ENCODE measurements at places on chromosomes 7 and 10.

GRCh38 chr7:121605317-121605680, 209.2 kb upstream of the FAM3C start:
- DNase-seq, result no peak

- DNase-seq, result no peak
Measured at GRCh38 chr7:151251689-151252560, 3.4 kb upstream of the SMARCD3 start.

DNA sequence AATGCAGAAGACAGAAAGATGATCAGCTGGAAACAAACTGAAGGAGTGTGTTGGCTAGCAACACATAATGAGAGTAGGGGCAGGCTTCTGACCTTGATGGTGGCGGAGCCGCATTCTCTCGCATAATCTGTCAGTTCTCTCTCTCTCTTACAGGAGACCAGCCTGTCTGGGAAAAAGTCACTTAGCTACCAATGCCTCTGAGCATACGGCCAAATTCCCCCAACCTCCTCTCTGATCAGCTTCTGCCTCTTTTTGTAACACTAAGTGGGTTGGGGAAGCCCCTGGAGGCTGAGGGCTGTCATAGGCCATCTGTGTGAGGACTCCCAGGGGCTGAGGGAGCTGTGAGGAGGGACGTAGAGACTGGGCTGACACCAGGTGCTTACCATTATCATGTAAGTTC, 104.6 kb downstream of the HIPK2 start:
- DNase-seq, result peak; percentile 19

DNA sequence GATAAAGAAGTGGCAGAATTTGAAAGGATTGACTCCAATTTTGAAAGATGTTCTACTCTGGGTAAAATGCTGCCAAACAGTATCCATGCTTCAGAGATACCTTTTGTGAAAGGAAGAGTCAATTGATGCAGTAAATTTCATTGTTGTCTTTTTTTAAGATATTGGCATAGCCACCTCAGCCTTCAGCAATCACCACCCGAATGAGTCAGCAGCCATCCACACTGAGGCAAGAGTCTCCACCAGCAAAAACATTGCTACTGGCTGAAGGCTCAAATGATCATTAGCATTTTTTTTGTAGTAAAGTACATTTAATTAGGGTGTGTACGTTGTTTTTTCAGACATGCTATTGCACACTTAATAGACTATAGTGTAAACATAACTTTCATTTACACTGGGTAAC, 31.7 kb upstream of the CYP26C1 start:
- DNase-seq, result no peak

DNA sequence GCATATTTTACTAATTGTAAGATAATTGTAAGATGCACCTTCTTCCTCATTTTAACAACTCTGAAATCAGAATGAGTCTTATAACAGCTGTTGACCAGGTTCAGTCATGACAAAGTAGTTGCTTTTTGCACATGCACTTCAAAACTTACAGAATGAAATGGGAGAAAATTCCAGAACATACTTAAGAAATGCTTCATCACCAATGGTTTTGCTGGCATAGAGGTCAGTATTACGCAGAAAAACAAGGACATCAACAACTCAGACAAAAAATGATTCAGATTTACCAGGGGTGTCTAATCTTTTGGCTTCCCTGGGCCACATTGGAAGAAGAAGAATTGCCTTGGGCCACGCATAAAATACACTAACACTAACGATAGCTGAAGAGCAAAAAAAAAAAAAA, 13.3 kb downstream of the COL28A1 start:
- no peak for DNase-seq

GRCh38 chr10:101828766-101829551, 10.7 kb upstream of the OGA start:
- DNase-seq, result no peak

- DNase-seq, result no peak
Measured at GRCh38 chr7:86181474-86181873, 462.2 kb upstream of the GRM3 start.

DNA sequence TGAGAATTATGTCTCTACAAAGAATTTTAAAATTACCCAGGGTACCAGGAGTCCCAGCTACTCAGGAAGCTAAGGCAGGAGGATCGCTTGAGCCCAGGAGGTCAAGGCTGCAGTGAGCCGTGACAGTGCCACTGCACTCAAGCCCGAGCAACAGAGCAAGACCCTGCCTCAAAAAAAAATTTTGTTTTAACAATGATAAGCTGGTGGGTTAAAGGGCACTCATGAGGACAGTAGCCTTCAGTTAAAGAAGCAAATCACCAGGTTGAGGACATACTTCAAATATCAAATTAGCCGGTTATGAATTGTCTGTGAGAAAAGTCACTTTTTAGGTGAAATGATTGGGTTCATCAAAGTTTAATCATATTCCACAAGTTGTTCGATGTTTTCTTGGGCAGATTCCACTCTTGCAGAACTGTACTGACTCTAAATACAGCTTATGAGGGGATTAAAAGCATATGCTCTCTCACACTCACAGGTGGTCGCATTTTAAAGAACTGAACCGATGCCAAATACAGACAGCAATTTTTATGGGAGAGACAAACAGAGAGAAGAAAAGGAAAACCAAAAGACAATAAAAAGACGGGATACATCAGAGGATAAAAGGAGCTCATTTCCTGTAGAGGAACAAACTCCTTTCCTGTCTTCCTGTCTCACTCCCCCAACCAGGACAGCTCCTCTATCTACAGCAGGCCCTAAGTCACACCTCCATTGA, 582.8 kb upstream of the NRP1 start:
- DNase-seq, result no peak

GRCh38 chr10:118769898-118770600, 15.3 kb upstream of the CACUL1 start:
- no peak for DNase-seq

DNA sequence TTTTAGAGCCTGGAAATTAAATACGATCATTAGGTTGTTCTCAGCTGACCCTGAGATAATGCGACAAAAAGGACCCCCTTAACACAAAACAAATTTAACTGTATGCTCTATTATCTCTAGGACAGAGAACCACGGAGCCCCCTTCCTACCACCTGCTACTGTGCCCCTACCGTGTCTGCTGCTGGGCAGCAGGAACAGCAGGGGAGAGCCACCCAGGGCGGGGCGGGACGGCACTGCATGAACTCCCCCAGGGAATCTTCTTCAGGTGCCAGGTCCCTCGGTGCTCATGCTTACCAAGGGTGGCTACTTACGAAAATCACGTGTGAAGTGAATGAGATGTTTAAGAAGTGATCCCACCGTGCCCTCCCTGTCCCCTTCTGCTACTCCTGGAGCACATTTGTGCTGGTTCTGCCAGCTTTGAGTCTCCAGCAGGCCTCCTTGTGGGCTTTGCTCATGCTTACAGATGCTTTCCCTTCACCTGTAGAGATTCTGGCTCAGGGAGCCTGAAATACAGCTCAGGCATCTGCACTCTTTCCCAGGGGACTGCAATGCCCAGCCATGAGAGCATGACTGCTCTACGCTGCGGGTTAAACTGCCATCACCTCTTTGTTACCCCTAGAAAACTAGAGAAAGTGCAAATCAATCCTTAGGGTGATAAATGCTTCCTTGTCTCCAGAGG, 59.9 kb downstream of the MRPL32 start:
- no peak for DNase-seq

- DNase-seq, result no peak
Measured at GRCh38 chr7:11835260-11835659, 3.3 kb upstream of the THSD7A start.

- no peak for DNase-seq
Measured at GRCh38 chr10:103553743-103554487, 60.4 kb downstream of the NEURL1 start.

DNA sequence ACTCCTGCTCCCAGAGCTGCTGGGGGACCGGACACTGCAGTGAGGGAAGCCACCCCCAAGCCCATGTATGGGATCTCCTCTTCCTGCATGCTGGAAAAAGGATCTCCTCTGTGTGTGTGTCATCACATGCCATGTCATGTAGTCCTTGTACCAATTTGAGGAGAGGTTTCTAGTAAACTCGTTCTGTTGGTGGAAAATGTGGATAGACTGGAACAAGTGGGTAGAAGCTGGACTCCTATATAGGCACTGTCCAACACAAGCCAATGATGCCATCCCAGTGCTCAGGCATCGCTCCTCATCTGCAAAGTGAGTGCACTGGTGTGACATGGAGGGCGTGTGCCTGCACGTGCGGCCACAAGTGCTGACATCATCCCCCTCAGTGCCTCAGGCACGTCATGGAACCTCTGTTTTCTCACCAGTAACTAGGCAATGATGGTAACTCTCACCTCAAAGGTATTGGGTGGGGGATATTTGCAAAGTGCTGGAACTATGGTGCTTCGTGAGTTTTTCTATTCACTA, 19.3 kb downstream of the MYO1G start:
- DNase-seq, result no peak

DNA sequence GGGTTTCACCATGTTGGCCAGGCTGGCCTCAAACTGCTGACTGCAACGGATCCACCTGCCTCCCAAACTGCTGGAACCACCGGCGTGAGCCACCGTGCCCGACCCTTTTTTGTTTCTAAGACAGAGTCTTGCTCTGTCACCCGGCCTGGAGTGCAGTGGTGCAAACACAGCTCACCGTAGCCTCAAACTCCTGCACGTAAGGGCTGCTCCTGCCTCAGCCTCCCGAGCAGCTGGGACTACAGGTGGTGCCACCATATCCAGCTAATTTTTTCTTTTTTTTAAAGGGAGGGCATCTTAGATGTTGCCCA, 36.4 kb downstream of the ADAP1 start:
- no peak for DNase-seq

DNA sequence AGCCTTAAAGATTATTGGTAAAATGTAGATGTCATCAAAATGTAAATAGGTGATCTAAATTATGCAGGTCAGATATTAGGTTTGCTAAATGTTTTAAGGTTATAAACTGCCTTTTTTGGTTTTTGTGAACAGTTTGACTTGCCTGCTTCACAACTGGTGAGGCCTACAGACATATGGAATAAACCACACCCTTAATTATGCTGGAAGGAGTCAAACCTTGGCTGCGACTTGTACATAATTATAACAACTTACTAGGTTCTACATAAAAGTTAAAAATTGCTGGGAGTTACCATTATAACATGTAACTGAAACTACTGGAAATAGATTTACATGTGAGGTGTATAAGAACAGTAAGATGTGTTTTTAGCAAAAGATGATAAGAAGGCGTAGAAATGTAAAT, 31.5 kb upstream of the OPTN start:
- no peak for DNase-seq

- DNase-seq, result no peak
Measured at GRCh38 chr10:56763090-56763489, 402.0 kb upstream of the ZWINT start.

DNA sequence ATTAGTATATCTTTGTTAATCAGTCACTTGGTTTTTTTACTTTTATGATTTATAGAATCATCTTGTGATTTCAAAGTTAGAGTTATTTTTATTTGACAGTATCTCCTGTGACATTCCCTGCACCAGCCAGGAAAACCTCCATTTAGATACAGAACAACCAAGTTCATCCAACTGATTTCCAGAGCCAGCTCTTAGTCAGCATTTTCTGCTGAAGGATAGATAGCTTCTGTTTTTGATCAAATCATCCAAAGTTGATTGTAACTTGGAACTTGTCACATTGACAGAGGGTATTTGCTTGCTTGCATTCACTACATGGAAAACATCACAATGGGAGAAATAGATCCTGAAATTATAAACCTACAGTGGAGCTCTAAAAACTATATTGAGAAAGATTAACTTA, 122.6 kb downstream of the PON1 start:
- no peak for DNase-seq

DNA sequence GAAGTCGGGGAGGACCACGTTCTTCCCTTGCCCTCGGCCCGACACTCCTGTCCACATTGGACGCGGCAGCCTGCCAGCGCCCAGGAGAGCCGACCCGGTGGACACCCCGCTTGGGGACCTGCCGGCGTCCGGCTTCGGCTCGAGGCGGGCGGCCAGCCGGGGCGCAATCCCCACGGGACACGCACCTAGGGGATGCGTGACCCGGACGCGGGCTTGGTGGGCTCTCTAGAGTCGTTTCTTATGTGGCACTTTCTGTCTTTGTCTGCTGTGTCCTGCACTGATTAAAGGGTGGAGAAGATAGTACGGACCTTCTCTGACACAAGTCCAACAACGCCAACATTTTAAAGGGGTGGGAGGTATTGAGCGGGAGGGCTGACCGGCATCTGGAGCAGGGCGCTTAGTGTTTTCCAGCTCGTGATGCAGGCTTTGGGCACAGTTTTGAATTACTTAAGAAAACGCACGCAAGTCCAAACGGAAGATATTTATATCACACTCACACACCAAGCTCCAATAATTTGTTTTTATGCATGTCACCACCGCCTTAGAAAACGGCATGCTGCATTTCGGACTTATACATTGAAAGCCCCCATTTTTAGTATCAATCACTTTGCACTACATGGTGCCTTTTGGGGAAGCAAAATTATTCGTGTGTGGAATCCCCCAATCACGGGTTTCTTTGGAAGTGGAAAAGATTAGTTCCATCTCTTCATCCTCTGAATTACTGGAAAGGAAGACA, 3.9 kb upstream of the SPAG6 start:
- DNase-seq, result no peak

DNA sequence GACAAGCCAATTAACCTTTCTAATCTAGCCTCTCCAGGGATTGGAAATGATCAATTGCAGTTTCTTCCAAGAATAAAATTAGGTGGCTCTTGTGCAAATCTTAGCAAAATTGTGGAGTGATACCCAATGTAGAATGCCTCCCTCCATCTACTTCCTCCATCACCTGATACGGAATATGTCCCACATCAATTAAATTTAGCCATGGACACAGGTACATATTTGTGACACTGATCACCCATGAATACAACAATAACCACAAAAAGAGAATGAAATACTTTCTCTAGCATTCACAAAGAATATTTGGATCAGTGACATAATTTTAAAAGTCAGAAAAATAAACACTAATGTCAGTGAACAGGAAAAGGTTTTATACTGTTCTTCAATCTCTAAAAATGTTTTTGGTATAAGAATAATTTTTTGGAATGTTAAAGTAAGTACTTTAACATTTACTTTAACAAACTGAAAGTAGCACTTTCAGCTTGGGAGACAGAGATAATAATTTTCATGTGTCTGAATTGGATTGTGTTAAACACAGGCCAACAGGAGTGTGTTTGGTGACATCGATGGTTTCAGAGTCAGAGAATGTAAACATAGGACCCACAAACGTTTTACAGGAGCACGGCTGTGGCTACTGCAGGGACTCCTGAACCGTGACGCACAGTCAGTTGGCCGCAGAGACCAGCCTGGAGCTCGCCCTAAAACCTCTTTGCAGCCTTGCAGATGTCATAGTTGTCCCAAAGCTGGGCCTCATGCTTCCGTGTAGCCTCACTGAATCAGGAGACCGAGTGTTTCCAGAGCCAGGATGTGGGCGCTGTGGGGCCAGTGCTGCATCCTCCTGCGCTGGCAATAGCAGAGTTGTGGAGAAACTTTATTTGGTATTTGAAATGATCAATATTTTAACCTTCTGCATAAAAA, 7.2 kb downstream of the RBM20 start:
- DNase-seq, result no peak

GRCh38 chr10:2576892-2577291, 490.5 kb upstream of the PFKP start:
- DNase-seq, result no peak

DNA sequence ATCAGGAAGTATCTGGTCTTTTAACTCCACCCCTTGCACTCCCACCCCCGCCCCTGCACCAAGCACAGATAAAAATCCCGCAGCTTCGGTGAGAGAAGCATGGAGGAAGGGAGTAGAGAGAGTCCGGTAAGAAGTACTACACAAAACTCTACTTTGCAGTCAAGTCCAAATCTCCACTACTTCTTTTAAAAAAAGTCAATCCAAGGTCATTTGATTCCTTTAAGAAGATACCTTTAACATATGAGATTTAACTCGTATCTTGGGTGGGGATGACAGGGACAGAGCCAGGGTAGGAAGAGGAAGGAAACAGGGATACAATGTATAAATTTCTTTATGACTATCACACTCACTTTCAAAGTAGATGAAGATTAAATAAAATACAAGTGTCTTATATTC, 132.1 kb downstream of the NRBF2 start:
- no peak for DNase-seq
